ENCODE measurements at places on chromosomes 4 and X.
A peak's percentile ranks its signal among the peaks of the same experiment; 100 is the strongest.

- DNase-seq, result no peak
Observed at GRCh38 chrX:15465347-15465746, 27.8 kb downstream of the PIR start.

GRCh38 chr4:144518181-144518895, 127.6 kb upstream of the HHIP start:
- no peak for DNase-seq

- DNase-seq, result no peak
Observed at GRCh38 chrX:136210243-136210642, 41.0 kb downstream of the MAP7D3 start.

GRCh38 chr4:103091601-103092223, 7.9 kb downstream of the BDH2 start:
- peak; percentile 41 for DNase-seq

DNA sequence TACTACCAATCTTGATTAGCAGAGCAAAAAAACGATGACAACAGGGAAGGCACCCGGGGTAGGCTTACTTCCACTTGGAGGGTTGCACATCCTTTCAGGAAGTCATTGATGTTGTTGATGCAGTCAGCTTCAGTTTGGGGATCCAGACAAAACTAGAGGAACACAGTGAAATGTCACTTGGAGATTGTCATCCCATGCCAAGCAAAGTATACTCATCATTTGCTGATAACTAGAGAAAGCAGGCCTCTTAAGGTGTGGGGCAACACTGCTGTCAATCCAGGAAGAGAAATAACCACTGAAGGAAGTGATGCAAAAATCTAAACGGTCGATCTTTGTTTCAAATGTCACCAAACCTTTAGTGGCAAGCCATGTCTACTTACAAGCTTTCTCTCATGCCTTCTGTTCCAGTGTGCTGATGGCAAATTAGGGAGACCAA, 1.4 kb downstream of the ARHGEF6 start:
- peak; percentile 13 for DNase-seq

DNA sequence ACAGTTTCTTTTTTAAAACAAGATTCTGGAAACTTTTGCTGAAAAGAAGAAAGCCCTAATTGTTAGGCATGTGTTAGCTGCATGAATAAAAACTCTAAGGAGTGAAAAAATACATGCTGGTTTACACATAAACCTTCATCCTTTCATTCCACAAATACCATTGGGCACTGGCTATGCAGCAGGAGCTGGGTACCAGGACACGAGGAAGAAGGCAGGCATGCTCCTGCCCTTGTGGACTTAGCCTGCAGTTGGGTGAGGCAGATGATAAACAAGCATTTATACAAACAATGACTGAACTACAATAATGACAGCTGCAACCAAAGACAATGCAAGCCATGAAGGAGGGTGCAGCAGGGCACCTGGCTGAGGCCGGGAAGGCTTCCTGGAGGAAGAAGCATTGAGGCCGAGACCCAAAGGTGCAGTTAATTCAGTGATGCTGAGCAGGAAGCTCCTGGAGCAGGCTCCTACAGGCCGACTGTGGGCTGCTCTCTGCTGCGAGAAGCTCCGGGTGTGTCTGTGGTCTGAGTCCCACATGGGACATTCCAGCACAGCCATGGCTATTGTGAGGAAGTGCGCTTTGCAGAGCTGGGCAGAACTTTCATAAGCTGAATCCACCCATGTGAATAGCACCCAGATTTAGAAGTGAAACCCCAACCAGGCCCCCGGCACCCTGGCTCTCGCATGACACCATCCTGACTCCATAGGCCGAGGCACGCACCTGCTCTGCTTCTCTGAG, 44.0 kb upstream of the MXD4 start:
- no peak for DNase-seq

GRCh38 chr4:143432258-143432591, 81.3 kb upstream of the SMARCA5 start:
- no peak for DNase-seq

GRCh38 chr4:182207830-182208396, 35.3 kb upstream of the TENM3 start:
- no peak for DNase-seq

- DNase-seq, result no peak
Observed at GRCh38 chr4:100177855-100178254, 12.4 kb downstream of the DDIT4L start.

GRCh38 chr4:82601242-82602015, 39.6 kb upstream of the TMEM150C start:
- no peak for DNase-seq

Measured in activated CD4-positive, alpha-beta T cell treated with anti-CD3 and anti-CD28 coated beads for 48 hours (primary cell).